ENCODE measurements at places on chromosomes 13 and 19.

GRCh38 chr13:30776661-30777060, 41.3 kb downstream of the ALOX5AP start:
- DNase-seq = no peak

GRCh38 chr13:98691360-98691759, 61.1 kb downstream of the SLC15A1 start:
- no peak for DNase-seq

DNA sequence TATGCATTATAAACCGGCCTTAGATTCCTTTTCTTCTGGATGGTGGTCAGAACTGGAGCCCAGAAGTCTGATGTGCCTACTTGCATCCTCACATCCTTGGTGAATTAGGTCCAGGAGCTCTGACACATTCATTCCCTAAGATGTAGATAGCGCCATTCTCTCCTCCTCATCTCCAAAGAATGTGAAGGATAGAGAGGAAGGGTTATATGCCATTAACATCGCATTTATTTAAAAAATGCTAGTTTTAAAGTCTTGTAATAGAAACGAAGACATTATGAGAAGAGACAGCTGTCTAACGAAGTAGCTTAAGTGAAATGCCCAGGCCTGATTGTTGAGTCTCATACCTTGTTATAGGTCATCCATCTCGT, 9.7 kb downstream of the MBNL2 start:
- no peak for DNase-seq

GRCh38 chr19:34316247-34316646, 48.7 kb upstream of the GPI start:
- DNase-seq = no peak

- no peak for DNase-seq
Observed at GRCh38 chr13:48222358-48223301, 10.4 kb upstream of the ITM2B start.

- DNase-seq = no peak
Observed at GRCh38 chr13:75469047-75469446, 12.9 kb downstream of the TBC1D4 start.

GRCh38 chr13:76764429-76764828, 121.8 kb downstream of the KCTD12 start:
- no peak for DNase-seq

GRCh38 chr19:30064771-30065494, 122.9 kb downstream of the URI1 start:
- DNase-seq = no peak

DNA sequence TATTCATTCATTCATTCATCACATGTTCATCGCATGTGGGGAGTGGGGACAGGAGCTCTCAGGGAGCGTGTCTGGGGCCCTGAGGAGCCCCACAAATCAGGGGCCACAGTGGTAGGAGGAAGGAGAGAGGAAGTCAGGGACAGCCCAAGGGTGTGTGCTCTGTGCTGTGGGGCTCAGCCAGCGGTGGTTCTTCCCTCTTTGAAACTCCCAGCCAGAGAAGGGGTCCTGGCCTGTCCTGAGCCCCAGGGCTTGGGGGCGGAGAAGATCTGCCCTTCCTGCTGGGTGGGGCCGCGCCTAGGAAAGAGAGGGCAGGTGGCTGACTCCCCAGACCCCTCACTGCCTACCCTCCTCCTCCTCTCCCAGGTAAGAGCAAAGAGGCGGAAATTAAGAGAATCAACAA, 14.6 kb downstream of the AP2A1 start:
- DNase-seq = no peak

GRCh38 chr13:83819156-83819555, 63.1 kb downstream of the SLITRK1 start:
- no peak for DNase-seq

- no peak for DNase-seq
Observed at GRCh38 chr13:105432438-105432837, 1103.0 kb downstream of the EFNB2 start.

- no peak for DNase-seq
Observed at GRCh38 chr19:9909251-9909650, 27.1 kb downstream of the OLFM2 start.

DNA sequence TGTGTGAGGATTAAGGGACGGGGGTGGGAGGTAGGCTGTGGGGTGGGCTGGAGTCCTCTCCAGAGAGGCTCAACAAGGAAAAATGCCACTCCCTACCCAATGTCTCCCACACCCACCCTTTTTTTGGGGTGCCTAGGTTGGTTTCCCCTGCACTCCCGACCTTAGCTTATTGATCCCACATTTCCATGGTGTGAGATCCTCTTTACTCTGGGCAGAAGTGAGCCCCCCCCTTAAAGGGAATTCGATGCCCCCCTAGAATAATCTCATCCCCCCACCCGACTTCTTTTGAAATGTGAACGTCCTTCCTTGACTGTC, 5.5 kb downstream of the FOSB start:
- DNase-seq = no peak

GRCh38 chr13:98938801-98939200, 39.1 kb downstream of the DOCK9 start:
- DNase-seq = no peak

GRCh38 chr19:47430041-47430802, 10.9 kb upstream of the MEIS3 start:
- peak; percentile 59 for DNase-seq

DNA sequence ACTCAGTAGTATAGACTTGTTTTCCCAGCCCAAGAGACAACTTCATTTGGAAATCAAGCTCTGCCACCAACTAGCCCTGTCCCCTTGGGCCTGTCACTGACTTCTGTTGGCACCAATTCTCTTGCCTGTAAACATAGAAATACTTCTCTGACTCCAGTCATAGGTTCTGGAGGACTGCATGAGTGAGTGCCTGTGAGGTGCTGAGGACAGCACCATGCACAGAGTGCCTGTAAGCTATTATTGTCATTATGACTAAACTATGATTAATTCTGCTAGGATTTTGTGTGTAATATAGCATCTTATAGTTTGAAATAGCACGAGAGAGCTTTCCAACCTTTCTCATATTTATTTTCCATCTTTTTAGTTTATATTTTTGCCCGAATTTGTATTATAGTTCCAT, 247.9 kb downstream of the MYO16 start:
- DNase-seq = no peak

GRCh38 chr13:33123066-33123859, 107.0 kb downstream of the KL start:
- DNase-seq = no peak

GRCh38 chr13:51912091-51912490, 50.3 kb downstream of the CCDC70 start:
- DNase-seq = no peak

DNA sequence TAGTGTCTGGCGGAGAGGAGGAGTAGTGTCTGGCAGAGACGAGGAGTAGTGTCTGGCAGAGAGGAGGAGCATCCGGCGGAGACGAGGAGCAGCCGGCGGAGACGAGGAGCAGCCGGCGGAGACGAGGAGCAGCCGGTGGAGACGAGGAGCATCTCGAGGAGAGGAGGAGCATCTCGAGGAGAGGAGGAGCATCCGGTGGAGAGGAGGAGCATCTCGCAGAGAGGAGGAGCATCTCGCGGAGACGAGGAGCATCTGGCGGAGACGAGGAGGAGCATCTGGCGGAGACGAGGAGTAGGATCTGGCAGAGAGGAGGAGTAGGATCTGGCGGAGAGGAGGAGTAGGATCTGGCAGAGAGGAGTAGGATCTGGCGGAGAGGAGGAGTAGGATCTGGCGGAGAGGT, 18.2 kb downstream of the C13orf46 start:
- DNase-seq = no peak

DNA sequence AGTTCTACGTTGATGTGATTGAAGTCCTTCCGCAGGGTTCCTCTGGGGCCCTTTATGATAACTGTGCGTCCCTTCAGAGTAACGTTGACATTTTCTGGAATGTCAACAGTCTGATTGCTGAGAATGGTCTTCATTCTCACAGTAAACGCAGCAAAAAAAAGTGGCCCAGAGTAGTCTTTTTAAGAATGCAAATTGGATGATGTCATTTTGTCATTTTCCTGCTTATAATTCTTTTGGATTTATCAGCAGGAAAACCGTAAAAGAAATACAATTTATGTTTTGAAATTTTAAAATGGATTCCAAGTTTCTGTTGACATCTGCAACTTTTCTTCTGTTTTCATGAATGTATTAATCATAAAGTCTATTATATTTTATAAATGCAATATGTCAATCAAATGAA, 14.8 kb downstream of the URI1 start:
- DNase-seq = no peak

DNA sequence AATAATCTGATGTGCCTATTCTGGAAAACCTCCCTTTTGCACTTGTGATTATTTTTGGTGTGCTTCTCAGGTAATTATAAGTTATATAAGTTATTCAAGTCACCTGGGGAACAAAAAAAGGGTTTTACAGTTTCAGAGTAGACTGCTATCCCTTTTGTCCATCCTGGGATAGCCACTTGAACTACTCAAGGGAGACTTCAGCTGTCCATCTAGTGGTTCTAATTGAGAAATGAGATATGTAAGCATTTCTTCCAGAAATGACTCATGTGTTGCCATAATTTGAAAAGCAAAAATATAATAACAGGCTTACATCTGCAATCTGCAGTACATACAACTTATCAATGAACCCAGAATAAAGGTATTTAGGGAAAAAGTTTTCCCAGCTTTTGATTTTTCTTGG, 20.4 kb downstream of the UBL3 start:
- no peak for DNase-seq

DNA sequence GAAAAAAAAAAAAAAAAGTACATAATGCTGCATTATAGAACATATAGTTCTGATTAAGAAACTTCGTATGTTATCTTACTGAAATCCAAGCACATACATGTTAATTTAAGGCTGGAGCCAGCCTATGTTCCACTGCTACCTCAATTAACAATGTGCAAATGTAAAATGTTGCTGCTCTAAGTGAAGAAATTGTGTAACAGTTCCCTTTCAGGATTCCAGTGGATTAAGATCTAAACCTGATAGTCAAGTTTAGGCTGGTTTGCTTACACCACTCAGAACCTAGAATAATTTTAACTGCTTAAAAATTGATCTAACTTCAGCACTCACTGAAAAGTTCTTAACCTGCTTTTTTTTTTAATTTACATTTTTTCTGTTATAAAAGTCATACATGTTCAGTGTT, 4.2 kb downstream of the VPS36 start:
- DNase-seq = no peak

DNA sequence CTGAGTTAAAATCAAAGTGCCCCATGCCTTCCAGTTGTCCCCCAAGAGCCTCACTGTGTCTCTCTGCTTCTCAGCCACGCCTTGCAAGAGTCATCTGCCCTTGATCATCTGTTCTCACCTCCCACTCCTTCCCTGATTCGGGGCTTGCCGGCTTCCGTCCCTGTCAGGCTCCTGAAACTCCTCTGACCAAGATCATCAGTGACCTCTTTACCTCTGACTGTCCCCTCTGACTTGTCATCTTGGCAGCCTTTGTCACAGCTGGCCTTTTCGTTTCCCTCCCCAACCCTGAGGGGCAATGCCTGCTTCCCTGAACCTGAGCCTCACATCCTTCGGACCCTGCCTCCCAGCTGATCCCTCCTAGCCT, 66.3 kb downstream of the MAP4K1 start:
- DNase-seq = peak; percentile 76

Data from activated T-cell treated with anti-CD3 and anti-CD28 coated beads, Interleukin-2, amount 50 U/mL, for 48 hours (primary cell).